HS-5 (cell line): ENCODE measurements at places on chromosomes 12 and 14.
A peak's percentile ranks its signal among the peaks of the same experiment; 100 is the strongest.

- no peak for DNase-seq
Observed at GRCh38 chr12:23662966-23663365, 286.5 kb downstream of the SOX5 start.

- DNase-seq, result peak; percentile 30
Observed at GRCh38 chr14:92783813-92784431, 10.2 kb upstream of the GOLGA5 start.

GRCh38 chr12:58288190-58288589 is 346.8 kb downstream of the ATP23 start:
- DNase-seq, result peak; percentile 19

DNA sequence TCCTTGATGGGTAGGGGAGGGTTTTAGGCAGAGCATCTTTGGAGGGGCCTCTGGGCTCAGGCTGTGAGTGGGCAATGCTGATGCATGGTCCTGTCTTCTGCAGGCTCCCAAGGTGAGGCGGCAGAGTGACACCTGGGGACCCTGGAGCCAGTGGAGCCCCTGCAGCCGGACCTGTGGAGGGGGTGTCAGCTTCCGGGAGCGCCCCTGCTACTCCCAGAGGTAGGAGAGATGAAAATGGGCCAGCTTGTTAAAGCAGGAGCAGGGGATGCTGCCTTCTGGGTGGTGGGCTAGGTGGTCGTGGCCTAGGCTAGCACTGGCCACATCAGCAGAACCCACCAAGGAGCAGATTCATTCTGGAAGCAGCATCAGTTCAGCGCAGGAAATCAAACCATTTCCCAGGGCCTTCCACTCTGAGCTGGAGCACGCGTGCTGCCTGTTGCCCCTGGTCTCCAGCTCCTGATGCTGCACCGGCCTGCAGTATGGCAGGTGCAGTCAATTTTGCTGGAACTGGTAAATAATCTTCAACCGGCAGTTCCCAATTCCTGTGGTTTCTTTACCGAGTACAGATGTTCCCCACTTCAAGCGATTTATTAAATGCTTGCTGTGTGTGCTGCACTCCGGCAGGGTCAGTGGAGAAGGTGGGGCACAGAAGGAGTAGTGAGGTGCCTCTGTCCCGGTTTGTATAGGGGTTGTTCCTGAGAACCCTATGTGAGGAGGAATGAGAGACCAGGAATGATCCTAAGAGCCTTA is 7.4 kb downstream of the PAPLN start:
- no peak for DNase-seq

GRCh38 chr14:55180434-55180833 is 11.0 kb downstream of the DLGAP5 start:
- no peak for DNase-seq

DNA sequence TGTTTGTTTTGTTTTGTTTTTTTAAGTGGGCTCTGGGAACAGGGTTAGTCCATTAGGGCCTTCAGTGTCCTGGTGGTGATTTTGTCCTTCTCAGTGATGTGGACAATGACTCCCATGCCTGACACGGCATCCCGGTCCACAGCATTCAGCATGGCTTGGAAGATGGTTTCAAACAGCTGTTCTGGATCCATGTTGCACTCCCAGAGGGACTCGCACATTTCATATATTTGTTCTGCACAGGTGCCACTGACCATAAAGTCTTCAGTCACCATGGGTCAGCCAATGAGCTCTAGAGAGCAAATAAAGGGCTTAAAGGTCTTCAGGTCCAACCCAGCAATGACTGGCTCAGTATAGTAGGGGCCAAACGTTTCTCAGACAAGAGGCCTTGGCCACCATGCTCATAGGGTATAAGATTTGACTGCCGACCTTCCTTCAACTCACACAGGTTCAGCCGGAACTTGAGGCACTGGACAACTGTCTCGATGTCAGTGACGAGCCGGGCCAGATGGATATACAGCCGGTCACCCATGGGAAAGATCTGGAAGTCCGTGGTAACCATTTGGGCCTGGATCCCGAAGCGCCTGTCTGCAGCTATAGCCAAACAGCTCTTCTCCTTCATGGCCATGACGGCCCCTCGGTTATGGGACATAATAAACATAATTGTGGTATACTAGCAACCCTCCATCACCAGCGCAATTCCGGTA is 18.0 kb downstream of the OR10P1 start:
- DNase-seq, result no peak

DNA sequence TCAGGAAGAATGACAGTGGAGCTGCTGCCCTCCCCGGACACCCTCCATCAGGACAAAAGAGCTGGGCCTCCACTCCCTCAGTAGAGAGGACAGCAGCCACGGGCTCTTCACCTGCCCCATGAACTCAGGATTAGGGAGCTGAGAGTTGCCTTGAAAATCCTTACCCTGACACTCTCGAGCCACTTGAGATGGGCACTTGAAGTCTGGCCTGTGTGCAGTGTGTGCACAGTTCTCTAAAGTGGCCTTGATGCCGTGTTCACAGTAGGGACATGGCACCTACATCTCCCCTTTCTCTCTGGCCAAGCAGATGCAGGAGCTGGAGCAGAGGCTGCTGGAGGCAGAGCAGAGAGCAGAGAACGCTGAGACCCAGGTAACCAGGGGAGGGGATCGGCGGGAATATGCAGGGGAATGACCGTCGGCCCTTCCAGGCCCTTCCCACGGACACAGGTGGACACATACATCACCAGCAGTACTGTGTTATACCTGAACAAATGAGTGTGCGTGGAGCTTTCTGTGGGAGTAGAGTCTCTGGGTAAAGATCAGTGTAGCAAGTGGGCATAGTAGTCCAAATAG is 22.5 kb downstream of the PLEKHH1 start:
- DNase-seq, result no peak

DNA sequence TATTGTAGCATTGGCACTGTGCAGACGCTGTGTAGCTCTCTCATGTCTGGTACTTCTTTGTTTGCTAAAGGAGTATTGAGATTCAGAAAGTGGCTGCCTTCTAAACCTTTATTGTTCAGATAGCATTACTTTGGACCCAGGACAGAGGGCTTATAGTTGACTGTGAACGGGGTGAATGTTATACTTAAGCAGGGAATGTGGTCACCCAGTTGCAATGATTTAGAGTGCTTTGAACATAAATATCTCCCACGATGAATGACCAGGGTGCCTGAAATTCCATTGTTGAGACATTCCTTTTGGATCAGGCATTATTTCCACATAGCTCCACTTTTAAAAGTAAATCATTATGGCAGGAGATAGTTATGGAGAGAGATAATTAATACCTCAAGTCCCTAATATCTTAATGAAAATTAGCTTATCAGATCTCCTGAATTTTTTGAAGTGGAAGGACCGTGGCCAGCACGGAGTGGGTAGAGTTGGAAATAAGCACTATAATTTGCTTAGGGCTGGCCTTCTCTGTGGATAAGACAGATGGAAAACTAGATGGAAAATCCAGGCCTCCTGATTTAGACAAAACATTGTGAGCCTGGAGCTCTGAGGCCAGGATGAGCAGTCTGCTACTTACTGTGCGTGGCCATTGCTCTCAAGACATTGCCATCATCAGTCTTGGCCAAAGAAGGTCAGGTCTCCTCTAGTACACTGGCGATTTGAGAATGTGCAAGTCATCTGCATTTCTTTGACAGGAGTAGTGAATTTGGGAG is 114.5 kb downstream of the ETV6 start:
- peak; percentile 10 for DNase-seq

DNA sequence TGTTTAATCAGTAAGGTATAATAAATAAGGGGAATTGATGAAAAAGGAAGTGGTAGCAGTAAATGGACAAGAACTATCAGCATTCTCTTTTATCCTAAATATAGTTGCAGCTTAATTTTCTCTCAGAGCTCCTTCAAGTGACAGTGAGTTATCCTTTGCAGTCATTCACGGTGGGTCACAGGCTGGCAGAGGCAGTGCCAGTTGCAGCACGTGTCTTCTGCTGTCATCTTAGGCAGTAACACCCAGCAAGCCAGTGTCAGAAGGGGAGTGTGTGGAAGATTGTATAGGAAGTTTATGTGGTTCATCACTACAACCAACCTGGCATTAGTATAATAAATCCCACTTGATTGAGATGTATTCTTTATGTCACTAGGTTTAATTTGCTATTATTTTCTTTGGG is 170.0 kb downstream of the CCDC91 start:
- no peak for DNase-seq

GRCh38 chr12:110223777-110224378 is 57.2 kb upstream of the ATP2A2 start:
- DNase-seq, result peak; percentile 54

DNA sequence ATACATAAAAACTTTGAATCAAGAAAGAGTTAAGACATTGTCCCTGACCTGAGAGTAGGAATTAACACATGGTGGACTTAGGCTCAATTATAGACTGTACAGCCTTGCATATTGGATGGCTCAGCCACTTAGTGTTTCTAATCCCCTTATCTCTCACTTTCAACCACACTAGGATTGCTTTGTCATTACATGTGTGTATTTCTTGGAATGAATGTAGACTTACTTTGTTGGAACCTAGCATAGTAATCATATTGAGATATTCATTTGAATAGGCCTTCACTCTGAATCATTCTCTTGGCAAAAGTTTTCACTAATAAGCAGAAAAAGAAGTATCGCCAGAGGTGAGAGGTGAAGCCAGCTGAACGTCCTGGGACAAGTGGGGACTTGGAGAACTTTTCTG is 1973.9 kb upstream of the FLRT2 start:
- no peak for DNase-seq

DNA sequence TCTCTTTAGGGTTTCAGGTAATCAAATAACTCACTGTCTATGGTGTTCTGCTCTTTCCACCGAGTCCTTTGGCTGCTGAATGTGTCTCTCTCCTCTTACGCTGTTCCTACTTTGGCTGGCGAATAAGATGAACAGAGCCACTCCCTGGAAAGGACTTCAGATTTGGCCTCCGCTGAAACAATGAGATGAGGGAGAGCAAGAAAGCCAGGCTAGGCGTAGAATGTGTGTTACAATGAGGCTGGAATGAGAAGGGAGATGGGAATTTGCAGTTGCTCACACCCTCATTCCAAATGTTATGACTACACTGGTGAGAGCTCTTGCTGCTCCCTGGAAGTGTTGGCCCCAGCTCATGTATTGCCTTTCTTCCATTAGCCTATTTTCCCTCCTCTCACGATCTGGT is at the start of gene MFAP5:
Gene MFAP5, minus strand, starts transcription at position 234 of the 400 bp plus-strand sequence. CDS start 722 bp downstream, outside the sequence.
- no peak for DNase-seq

GRCh38 chr14:61388976-61389576 is 67.7 kb downstream of the PRKCH start:
- no peak for DNase-seq

GRCh38 chr12:124636138-124636978 is 68.9 kb upstream of the NCOR2 start:
- no peak for DNase-seq

GRCh38 chr12:2692080-2692479 is 102.7 kb upstream of the FKBP4 start:
- no peak for DNase-seq

DNA sequence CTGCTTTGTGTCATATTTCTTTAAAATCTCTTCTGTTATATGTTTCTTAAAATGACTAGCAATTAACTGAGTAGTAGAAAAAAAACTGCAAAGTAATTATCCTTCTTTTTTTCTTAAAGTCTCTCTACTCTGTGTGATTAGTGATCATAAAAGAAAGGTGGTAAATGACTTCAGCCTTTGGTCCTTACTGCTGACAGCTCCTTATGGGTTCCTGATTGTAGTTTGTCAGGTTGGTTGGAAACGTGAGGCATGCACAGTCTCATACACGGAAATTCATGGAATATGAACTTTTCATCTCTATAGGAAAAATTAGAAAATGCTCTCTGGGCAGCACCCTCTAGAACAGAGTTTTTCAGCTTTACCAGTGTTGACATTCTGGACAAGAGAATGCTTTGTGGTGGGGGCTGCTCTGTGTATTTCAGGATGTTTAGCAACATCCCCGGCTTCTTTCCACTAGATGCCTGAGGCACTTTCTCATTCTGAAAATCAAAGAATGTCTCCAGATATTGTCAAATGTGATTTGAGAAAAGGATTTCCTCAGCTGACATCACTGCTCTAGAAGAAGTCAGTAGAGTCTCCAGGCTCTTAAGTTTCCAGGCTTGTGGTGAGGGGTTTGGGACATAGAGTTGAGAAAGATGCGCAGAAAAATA is 121.0 kb downstream of the PIK3C2G start:
- peak; percentile 10 for DNase-seq

DNA sequence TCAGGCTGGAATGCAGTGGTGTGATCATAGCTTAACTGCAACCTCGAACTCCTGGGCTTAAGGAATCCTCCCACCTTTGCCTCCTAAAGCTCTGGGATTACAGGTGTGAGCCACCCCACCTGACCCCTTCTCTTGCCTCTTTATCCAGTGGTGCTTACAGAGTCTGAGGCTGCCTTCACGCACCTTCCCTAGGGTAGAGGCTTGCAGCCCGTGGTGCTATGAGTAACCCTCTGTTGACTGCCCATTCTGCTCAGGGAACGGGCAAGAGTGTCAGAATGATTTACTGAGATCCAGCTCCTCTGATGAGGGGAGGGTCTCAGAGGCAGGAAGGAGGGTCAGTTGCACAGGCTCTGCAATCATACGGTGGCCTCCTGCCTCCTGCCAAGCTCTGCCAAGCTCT is 125.1 kb upstream of the TBX3 start:
- DNase-seq, result no peak

DNA sequence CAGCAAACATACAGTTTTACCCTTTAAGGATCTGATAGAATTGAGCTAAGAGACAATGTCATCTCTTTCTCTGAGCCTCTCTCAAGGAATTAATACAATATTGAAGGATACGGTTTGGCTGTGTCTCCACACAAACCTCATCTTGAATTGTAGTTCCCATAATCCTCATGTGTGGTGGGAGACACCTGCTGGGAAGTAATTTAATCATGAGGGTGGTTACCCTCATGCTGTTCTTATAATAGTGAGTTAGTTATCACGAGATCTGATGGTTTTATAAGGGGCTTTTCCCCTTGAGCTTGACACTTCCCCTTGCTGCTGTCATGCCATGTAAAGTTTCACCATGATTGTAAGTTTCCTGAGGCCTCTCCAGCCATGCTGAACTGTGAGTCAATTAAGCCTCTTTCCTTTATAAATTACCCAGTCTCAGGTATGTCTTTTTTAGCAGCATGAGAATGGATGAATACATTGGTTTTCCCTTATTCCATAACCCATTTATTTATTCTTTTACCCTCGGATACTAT is 47.6 kb downstream of the TMEM30B start:
- no peak for DNase-seq

DNA sequence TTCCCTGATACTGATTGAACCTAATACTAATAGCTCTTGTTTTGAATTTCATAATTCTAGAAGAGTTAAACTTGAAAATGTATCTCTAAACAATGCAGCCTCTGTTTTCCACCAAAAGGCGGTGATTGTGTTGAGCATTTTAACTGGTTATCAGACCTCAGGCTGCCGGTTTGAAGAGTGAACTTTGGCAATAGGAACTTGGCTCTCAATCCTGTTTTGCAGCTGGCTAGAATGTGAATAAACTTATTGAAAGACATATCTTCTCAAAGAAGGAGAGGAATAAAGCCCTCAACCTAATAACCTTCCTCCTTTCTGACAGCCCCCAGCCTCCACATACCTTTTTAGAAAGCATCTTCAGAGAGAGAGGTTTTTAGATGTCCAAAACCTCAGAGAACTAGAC is 105.4 kb downstream of the SRGAP1 start:
- no peak for DNase-seq

- no peak for DNase-seq
Observed at GRCh38 chr12:56011509-56012090, 9.2 kb upstream of the IKZF4 start.

GRCh38 chr12:6532927-6533652 is 1.2 kb upstream of the GAPDH start:
- no peak for DNase-seq

GRCh38 chr14:61558271-61558670 is 137.0 kb upstream of the HIF1A start:
- no peak for DNase-seq

- no peak for DNase-seq
Observed at GRCh38 chr14:74426202-74426582, at the start of gene SYNDIG1L. Gene SYNDIG1L (minus strand): TSS chr14:74426210. CDS start chr14:74409744, 16,466 bp downstream.
